ENCODE measurements at places on chromosomes 12 and 14. TPM values are rescaled to one million over a fixed set of nuclear protein-coding genes. Genes with fewer than 3 reads are reported as not detected.

- H3K36me3 ChIP-seq, result no peaks in the 10 kb centered on the region
- no peak overlapping the region for H3K4me3 ChIP-seq
- no peak for DNase-seq
- H3K27ac ChIP-seq, result no peak overlapping the region
- peaks cover 5% of the 10 kb centered on the region for H3K4me1 ChIP-seq
- H3K27me3 ChIP-seq, result no peaks in the 10 kb centered on the region
These were observed 8.0 kb upstream of the LGMN start for GRCh38 chr14:92756446-92756845.

GRCh38 chr14:22395803-22396202 lies 193.2 kb downstream of the DAD1 start:
- no peaks in the 10 kb centered on the region for H3K36me3 ChIP-seq
- no peak for DNase-seq
- H3K27me3 ChIP-seq, result no peaks in the 10 kb centered on the region

DNA sequence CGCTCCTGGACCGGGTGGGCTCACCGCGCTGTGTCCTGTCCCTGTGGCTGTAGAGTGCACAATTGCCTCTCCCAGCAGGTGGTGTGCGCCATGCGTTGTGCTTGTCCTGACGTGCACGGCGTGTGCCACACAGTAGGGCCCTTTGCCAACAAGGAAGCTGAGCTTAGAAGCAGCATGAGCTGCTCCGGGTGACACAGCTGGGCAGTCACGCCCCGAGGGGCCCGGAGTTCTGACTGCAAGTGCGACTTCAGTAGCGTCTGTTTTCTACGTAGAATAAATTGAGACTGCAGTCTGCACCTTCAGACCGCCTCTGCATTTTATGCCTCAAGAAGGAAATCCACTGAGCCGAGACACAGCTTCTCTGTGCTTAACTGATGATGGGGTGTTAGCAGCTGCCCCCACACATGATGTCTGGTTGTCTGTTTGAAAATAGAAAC lies 81.6 kb downstream of the ADGRD1 start:
- DNase-seq, result no peak
- no peaks in the 10 kb centered on the region for H3K36me3 ChIP-seq
- no peak overlapping the region for H3K4me3 ChIP-seq

TMEM229B gene
- total RNA-seq, result 2.2 TPM

GRCh38 chr12:57258977-57259970 lies 8.3 kb upstream of the STAC3 start:
- no peak overlapping the region for H3K27ac ChIP-seq
- H3K4me1 ChIP-seq, result no peaks in the 10 kb centered on the region
- no peaks in the 10 kb centered on the region for H3K36me3 ChIP-seq
- H3K27me3 ChIP-seq, result no peaks in the 10 kb centered on the region

GRCh38 chr14:76012354-76012753 lies 26.8 kb downstream of the IFT43 start:
- peaks cover 3% of the 10 kb centered on the region for H3K4me1 ChIP-seq
- DNase-seq, result peak; percentile 47
- H3K27me3 ChIP-seq, result no peaks in the 10 kb centered on the region
- no peak overlapping the region for H3K27ac ChIP-seq
- no peak overlapping the region for H3K4me3 ChIP-seq

SYNDIG1L gene
- 0.33 TPM for total RNA-seq

EML5 gene
- total RNA-seq, result 15.0 TPM

APPL2 gene
- 39.4 TPM for total RNA-seq

DNA sequence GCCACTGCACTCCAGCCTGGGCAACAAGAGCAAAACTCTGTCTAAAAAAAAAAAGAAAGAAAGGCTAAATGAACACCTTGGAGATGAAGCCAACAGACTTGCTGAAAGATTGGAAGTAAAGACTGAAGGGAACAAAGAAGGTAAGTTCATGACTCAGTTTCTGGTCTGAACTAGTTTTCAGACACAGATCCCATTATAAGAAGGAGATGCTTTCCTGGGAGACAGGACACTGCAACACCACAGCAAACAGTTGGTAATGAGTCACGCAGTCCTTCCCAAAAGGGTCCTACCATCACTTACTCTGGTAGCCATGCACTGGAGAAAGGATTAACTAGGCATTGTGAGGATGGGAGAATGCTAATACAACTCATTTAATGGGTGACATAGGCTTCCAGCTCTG lies 97.2 kb downstream of the SSPN start:
- H3K27ac ChIP-seq, result no peak overlapping the region
- peaks cover 2% of the 10 kb centered on the region for H3K4me1 ChIP-seq
- no peak overlapping the region for H3K4me3 ChIP-seq

DNA sequence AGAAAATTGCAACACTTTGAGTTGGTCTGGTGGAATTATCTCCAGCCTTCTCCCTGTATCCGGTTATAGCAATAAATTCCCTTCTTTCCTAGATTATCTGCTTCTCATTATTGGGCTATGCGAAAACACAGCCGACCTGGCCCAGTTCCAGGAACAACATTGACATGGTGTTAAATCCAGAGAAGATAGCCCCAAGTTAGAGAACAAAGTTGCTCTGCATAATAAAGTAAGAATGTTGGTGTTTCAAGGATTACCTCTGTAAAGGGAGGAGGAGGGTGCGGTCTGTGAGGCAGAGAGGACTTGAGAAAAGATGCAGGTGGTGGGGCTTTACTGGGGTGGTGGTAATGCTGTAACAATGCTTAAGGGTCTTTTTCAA lies 12.1 kb downstream of the TCL1A start:
- no peak overlapping the region for H3K4me3 ChIP-seq
- DNase-seq, result peak; percentile 57
- no peaks in the 10 kb centered on the region for H3K4me1 ChIP-seq
- H3K36me3 ChIP-seq, result no peaks in the 10 kb centered on the region

GRCh38 chr12:69916544-69917235 lies 91.7 kb downstream of the MYRFL start:
- H3K36me3 ChIP-seq, result no peaks in the 10 kb centered on the region
- no peak overlapping the region for H3K4me3 ChIP-seq
- H3K4me1 ChIP-seq, result no peaks in the 10 kb centered on the region
- no peak overlapping the region for H3K27ac ChIP-seq
- no peak for DNase-seq
- no peaks in the 10 kb centered on the region for H3K27me3 ChIP-seq

RND1 gene
- 0.24 TPM for total RNA-seq

- no peaks in the 10 kb centered on the region for H3K36me3 ChIP-seq
- no peaks in the 10 kb centered on the region for H3K27me3 ChIP-seq
- no peak for DNase-seq
- no peak overlapping the region for H3K27ac ChIP-seq
- peaks cover 4% of the 10 kb centered on the region for H3K4me1 ChIP-seq
- H3K4me3 ChIP-seq, result no peak overlapping the region
These were observed 67.2 kb downstream of the RIC8B start for GRCh38 chr12:106841510-106842302.

DNA sequence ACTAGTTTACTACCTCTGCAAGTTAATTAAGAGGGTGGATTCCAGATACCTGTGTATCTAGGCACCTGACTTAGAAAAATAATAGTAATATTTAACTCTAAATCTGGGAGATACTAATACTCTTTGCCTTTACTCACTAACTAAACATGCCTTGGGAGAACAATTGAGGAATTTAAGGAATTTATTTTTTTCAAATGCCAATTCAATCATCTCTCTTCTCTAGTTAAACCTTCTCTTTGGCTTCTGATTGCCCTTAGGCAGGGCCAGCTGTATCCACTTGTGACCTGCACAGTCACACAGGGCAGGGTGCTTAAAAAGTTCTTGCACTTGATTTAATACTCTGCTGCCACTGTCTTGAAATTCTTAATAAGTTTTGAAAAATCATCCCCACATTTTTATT lies 142.4 kb downstream of the PLCZ1 start:
- H3K4me1 ChIP-seq, result no peaks in the 10 kb centered on the region
- H3K27ac ChIP-seq, result no peak overlapping the region
- no peak overlapping the region for H3K4me3 ChIP-seq
- no peak for DNase-seq

DNA sequence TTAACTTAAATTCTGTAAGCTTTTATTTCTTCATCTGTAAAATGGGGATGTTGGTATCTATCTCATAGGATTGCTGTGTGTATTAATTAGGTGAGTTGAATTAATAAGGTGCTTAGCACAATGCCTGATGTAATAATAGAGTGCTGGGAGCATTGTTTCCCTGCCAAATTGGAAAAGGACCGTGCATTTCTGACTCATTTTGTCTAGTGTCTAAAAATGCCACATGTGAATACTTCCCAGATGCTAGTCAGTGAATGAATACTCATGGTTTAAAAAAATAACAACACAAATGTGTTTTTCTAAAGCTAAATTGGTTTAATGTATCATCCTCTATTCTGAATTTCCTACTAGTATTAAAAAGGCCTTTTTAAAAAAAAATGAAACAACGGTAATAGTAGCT lies 45.4 kb upstream of the NEDD1 start:
- H3K27ac ChIP-seq, result no peak overlapping the region
- no peak for DNase-seq
- H3K4me3 ChIP-seq, result no peak overlapping the region
- H3K36me3 ChIP-seq, result no peaks in the 10 kb centered on the region
- no peaks in the 10 kb centered on the region for H3K4me1 ChIP-seq
- H3K27me3 ChIP-seq, result no peaks in the 10 kb centered on the region

DNA sequence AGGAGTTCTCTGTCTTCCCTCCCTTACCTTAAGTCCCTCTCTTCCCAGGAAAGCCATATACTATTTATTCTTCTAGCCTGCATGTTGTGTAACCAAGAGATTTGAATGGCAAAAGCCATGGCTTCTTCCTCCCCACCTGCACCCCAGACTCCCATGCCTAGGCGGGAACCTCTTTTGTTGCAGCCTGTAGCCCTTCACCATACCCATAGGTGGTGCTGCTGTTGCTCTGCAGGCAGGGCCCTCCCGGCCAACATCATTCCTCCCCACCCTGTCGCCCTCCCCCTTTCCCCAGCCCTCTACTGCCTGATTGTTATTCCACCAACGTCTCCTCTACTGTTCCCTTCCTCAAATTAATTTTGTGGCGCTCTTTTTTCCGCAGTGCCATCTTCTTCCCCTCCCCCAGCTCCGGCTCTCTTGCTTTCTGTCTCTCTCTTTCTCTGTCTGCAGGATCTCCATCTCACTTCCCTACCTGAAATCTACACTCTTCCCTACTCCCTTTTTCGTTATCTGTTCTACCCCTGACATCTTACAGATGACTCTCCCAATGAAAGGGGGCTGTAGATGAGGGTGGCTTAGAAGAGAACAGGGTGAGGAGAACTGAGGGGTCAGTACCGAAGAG lies 13.8 kb downstream of the NGDN start:
- no peak overlapping the region for H3K27ac ChIP-seq
- H3K36me3 ChIP-seq, result no peaks in the 10 kb centered on the region
- DNase-seq, result no peak
- H3K4me1 ChIP-seq, result no peaks in the 10 kb centered on the region

GRCh38 chr14:68628605-68629310 lies 164.1 kb downstream of the ZFP36L1 start:
- no peaks in the 10 kb centered on the region for H3K27me3 ChIP-seq
- no peak overlapping the region for H3K27ac ChIP-seq
- peaks cover 12% of the 10 kb centered on the region for H3K4me1 ChIP-seq
- H3K4me3 ChIP-seq, result peak overlapping the region; percentile 8

FOXM1 gene
- total RNA-seq, result 2.5 TPM

RIMBP2 gene
- total RNA-seq, result 4.3 TPM

- no peaks in the 10 kb centered on the region for H3K27me3 ChIP-seq
- peak overlapping the region; percentile 75 for H3K27ac ChIP-seq
- no peak for DNase-seq
- H3K4me3 ChIP-seq, result no peak overlapping the region
- no peaks in the 10 kb centered on the region for H3K36me3 ChIP-seq
These were observed 47.5 kb upstream of the DLK1 start for GRCh38 chr14:100679153-100679552.
